Hematopoietic multipotent progenitor cell (in vitro differentiated cells): ENCODE measurements at places on chromosomes 5 and 9.

DNA sequence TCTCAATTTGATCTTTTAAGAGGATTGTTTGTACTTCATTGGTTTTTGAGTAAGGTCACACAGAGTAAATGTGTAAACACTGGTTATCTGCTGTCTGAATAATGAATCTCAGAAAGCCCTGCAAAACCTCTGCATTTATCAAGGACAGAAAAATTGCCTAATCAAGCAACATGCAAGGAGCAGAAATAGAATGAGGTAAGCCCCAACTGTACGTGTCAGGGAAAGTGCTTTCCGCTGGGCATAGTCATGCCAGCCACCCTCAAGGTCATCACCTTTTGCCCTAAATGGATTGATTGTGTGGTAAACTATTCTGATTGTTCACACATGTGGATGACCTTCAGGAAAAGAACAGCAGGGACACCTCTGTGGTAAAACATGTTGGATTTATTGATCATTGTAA is 376.9 kb upstream of the KCNN2 start:
- no peak for DNase-seq

DNA sequence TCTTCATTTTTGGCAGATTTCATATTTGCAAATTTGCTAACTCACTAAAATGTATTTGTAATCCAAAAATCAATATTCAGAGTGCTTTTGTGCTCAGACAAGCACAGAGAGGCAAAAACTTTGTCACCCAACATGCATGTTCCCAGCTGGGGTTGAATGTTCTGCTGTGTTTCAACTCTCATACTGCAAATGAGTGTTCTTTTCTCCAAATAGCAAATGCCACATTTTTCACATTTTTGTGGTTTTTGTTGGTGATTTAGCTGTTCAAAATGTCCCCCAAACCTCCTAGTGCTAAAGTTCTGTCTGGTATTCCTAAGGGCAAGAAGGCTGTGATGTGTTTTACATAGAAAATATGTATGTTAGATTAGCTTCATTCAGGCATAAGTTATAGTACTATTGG is 87.3 kb upstream of the PCSK5 start:
- DNase-seq: no peak

DNA sequence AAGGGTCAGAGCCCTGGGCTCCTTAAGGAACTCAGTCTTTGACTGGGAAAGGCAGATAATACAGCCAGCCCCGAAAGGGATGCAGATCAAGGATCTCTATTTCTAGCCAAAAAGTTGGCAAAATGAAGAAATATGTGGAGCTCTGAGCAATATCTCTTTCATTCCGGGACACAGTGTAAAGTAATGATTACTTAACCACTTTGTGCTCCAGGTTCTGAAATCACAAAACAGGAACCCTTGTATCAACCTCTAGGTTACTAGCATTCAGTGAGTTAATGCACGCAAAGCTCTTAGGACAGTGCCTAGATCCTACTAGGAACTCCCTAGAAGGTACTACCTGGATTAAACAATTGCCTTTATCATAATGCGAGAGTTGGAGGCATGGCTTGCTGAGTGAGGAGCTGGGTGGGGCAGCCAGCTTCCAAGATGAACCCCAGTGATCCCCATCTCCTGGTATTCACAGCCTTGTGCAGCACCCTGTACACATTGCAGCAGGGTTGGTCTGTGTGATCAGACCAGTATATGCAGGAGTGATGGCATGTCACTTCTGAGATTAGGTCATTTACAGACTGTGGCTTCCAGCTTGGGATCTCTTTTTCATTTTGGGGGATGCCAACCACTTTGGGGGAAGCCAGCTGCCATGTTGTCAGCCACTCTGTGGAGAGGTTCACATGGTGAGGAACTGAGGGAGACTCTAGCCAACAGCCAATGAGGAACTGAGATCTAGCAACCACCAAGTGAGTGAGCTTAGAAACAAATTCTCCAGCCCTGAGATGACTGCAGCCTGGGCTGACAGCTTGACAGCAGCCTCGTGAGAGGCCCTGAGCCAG is 103.1 kb upstream of the SLC44A1 start:
- DNase-seq: no peak

- peak; percentile 81 for DNase-seq
Observed at GRCh38 chr9:129584136-129584535, 36.8 kb downstream of the C9orf50 start.

- no peak for DNase-seq
Observed at GRCh38 chr5:160685219-160685618, 166.8 kb downstream of the ATP10B start.

GRCh38 chr5:43227655-43228054 is 35.6 kb downstream of the NIM1K start:
- DNase-seq: peak; percentile 44

DNA sequence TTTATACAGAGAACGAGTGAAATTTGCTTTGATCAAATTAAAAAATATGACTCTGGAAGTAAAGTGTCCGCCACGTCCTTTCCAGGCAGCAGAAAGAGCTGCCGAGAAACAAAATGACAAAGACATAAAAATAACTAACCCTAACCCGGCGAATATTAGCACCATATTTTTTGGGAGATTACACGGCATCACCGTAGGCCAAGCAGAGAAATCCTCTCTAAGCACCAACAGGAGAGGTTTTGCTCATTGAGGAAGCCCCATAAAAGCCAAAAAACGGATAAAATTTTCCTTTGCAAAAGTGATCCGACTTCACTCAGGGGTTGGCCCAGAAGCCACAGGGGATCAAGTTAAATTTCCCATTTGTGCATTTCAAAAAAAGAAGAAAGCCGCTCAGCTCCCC is 70.9 kb downstream of the PCDH1 start:
- no peak for DNase-seq
